Cerebellar cortex (tissue), 1 donor: ENCODE measurements at places on chromosomes 1 and 21.

- no peak for DNase-seq
Observed at GRCh38 chr1:102631691-102632090, 476.6 kb downstream of the COL11A1 start.

DNA sequence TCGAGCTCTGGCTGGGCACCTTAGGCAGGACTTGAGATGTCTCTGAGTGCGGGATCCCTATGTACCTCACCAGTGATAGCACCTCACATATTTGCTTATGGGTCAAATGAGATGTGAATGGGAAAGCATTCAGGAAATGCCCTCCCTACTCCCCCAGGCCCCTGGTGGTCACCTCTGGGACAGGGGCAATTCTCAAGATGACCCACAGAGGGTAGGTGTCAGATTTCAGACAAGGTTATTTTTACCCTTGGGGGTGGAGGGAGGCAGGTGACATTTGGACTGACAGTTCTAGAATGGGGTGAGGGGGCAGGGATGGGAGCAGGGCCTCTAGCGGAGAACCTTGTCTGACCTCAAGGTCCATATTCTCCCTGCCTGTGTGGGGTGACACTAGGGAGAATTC, 27.1 kb downstream of the ACOT11 start:
- DNase-seq: no peak

DNA sequence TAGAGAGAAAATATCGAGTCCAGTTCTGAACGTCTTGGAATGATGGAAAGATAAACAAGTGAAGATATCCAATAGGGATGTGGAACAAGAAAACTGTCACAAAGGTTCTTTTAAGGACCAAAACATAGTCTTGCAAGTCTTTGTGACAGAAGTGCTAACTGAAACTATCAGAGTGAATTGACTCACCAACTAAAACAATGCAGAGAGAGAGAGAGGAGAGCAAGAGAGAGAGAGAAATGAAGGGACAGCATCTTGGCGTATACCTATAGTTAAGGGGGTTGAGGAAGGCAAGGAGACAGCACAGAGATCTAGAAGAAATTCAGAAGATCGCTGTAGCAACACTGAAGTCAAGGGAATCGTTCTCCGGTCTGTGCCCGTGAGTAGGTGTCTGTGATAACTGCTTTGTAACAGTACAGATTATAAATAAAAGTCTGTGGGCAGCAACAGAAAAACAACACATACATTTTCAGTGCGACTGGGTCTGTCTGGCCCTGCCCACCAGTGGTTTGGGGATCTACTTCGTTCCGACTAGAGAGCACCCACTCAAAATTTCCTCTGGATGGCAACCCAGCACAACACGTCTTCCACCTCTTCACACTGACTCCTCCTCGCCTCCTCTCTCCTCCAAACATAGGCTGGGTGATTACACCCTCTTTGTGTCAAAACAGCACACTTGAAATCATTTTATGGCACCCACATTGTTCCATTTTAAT, 4.8 kb upstream of the COA6 start:
- no peak for DNase-seq

- DNase-seq: no peak
Observed at GRCh38 chr1:245762396-245762910, 607.7 kb downstream of the KIF26B start.

GRCh38 chr1:50983219-50983802, 13.3 kb downstream of the CDKN2C start:
- no peak for DNase-seq

DNA sequence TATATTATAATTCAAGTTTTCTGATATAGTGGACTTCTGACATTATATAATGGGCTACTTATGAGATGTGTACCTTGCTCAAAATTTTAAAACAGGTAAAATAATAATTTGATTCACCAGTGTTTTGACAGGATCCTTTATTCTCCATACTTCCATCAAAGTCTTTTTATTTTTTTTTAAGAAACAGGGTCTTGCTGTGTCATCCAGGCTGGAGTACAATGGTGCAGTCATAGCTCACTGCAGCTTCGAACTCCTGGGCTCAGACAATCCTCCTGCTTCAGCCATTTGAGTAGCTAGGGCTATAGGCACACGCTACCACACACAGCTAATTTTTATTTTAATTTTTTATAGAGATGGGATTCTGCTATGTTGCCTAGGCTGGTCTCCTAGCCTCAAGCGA, 129.4 kb downstream of the NRDC start:
- no peak for DNase-seq

DNA sequence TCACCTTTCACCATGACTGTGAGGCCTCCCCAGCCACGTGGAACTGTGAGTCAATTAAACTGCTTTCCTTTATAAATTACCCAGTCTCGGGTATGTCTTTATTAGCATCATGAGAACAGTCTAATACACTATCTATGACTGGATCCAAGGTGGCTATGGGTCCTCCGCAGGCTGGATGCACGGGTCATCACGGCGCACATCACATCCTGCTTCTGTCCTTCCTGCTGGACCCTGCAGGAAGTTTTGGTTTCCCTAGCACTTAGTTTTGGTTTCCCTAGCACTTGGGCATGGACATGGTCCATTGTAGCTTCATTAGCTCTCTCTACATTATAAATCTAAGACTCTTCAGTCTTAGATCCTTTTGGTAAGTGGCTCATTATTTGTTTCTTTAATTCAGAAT, 14.2 kb upstream of the PHC2 start:
- DNase-seq: no peak
